ENCODE measurements at places on chromosomes 1 and 21.

DNA sequence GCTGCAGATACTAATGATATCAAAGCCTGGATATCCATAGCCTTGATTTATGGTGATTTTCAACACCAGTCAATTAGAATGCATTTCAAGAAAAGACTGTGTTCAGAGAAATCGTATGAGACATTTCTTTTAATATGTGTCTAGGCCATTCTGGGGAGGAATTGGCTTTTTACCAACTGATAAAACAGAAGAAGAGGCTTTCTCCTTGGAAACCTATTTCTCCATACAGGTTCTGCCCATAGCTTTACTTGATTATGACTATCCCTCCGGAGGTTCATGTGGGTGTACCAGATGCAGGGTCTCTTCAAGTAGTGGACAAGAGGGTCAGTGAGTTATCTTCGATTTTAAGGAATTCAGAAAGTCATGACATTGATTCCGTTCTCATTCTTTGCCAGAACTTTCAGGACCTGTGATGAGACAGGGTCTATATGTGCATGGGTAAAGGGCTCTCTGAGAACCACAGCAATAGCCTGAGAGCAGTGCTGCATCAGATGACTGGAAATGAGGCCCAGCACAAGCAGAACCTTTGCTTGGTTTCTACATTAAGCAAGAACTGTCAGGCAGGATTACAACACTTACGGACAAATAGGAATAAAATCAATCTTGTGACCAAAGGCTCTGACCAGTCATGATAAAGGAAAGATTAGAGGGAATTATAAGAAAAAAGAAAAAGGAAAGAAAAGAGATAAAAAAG is 263.7 kb upstream of the SGIP1 start:
- no peak for DNase-seq

DNA sequence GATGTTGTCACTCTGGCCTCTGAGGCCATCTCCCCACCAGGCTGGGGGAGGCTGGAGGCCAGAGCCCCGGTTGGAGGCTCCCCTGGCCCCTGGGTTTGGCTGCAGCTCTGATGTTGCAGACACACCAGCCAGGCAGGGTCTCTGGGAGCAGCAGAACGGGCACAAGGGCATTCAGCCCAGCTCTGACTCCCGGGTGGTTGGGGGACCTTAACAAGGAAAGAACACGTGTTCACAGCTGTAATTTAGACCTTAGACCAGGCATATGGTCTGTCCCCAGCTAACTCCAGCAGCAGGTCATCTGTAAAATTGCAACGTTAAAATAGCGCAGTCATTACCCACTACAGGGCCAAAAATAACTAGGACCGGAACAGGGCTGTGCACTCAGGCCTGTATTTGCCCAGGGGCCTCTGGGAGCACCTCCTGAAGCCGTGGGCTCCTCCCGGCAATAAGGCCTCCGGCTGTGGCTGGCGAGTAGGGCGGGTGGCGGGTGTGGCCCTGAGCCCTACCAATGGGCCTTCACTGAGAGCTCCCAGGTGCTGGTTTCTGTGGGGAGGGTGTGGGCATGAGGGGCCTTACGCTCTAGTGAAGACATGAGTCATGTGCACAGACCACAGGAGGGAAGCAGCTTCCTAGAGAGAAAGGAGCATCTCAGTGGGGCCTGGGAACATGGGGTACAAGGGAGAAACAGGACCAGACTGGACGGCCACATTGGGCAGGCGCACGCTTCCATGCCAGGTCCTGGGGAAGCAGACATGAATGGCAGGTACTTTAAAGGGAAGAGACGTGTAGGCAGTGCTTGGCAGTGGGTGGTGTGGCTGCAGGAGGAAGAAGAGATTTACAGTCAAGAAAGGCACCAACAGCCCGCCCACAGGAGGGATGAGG is 6.1 kb downstream of the LDLRAP1 start:
- DNase-seq, result peak; percentile 74

DNA sequence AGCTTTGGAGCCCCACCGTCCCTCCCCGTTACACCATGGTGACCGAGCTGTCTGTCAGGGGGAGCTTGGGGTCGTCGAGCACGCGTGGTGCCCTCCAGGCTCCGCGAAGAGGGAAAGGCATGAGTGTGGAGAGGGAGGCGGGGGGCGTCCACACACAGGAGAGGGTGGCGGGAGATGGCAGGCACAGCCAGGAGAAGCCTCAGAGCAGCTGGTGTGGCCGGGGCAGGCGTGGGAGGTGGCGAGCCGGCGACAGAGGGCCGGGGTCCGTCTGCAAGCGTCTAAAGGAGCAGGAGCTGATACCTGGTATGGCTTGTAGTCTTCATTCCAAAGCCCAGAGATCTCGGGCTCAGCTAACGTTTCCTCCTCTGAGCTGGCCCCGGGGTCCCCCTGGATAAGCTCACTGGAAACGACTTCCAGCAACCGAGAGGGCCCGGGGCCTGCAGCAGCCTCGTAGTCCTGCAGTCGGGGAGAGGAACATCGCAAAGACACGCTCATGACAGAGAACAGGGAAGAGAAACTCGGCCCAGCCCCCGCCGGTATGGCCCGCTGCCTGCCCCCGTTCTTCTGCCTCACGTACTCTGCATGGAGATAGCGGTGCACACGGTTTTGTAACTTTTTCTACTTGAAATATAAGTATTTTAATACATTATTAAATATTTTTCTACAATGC is 37.4 kb downstream of the CFAP74 start:
- DNase-seq, result no peak

- no peak for DNase-seq
Measured at GRCh38 chr1:109096120-109096519, 5.6 kb downstream of the TMEM167B start.

DNA sequence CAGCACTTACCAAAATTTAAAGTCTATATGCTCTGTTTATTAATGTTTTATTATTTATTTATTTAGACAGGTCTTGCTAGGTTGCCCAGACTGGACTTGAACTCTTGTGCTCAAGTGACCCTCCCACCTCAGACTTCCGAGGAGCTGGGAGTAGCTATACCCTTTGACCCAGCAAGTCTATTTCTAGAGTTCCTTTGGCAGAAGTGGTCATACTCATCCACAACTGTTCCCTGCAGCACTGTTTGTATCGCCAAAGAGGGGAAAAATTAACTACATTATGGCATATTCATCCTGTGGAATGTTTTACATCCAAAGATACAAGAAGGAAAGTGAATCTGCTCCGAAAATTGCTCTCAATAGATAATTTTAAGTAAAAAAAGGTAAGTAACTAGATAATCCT is 28.5 kb downstream of the CACNA1S start:
- no peak for DNase-seq

DNA sequence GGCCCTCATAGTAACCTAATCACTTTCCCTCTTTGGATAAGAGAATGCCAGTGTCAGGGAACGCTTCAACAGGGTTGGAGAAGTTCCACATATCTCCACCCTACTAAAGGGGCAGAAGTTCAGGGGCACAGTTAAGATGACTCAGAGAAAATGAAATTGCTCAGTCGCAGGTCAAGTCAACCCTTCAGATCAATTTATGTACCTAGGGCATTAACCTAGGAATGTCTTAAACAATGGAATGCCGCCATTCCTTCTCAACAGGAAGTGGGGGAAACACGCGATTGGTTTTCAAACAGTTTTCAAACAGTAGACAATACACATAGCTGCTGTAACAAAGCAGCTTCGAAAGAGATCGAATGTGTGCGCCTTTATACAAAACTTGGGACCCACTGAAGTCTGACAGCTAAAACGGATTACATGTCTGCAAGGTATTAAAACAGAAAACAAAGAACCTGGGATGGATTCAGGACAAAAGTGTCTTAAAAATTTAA is 897 bp downstream of the SLC25A24 start:
- peak; percentile 71 for DNase-seq

GRCh38 chr1:17909634-17910033 is 154.5 kb downstream of the ACTL8 start:
- DNase-seq, result peak; percentile 8

DNA sequence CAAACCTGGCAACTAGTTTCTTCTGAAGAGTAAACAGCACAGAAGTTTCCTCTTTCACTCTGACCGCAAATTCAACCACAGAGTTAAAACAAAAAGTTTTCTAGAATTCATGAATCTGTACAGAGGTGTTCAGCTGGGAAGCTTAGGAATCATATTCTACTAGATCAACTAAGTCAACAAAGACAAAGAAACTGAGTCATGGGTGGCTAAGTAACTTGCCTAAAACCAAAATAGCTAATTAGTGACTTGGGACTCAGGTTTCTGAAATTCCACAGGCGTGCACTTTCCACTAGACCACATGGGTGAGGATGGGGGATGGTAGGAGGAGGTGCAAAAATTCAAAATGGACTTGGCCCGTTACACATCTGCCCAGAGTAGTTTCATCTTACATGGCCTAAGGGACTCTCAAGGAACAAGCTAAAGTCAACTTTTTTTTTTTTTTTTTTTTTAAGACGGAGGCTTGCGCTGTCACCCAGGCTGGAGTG is 25.8 kb downstream of the PTPN14 start:
- peak; percentile 38 for DNase-seq

GRCh38 chr1:15676010-15676409 is 8.1 kb upstream of the PLEKHM2 start:
- DNase-seq, result no peak

DNA sequence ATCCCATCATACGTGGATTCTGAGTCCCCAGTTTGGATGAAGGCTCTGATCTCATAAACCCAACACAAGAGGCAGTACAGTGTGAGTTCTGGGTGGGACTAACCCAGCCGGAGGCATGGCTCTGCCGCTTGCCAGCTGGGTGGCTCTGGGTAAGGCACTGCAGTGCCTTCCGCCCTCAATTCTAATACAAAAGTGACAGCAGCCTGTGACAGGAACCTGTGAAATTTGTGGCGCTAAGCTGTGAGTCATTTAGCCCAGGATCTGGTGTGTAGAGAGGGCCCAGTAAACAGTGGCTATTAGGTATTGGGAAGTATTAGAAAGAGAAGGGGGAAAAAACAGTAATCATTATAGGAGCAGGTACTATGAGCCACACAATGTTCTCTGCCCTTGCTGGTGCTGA is 23.3 kb downstream of the HSPG2 start:
- no peak for DNase-seq

GRCh38 chr1:243982447-243983018 is 68.5 kb upstream of the ZBTB18 start:
- DNase-seq, result no peak

- DNase-seq, result no peak
Measured at GRCh38 chr1:147735423-147735822, 25.0 kb downstream of the GJA5 start.

DNA sequence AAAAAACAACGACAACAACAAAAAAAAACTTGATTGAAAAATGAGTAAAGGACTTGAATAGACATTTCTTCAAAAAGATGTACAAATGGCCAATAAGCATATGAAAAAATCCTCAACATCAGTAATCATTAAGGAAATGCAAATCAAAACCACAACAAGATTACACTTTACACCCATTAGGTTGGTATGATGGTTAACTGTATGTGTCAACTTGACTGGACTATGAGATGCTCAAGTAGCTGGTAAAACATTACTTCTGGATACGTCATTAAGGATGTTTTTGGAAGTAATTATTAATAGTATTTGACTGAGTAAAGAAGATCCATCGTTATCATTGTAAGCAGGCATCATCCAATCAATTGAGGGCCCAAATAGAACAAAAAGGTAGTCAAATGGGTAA is 34.9 kb upstream of the LYPLAL1 start:
- DNase-seq, result no peak

DNA sequence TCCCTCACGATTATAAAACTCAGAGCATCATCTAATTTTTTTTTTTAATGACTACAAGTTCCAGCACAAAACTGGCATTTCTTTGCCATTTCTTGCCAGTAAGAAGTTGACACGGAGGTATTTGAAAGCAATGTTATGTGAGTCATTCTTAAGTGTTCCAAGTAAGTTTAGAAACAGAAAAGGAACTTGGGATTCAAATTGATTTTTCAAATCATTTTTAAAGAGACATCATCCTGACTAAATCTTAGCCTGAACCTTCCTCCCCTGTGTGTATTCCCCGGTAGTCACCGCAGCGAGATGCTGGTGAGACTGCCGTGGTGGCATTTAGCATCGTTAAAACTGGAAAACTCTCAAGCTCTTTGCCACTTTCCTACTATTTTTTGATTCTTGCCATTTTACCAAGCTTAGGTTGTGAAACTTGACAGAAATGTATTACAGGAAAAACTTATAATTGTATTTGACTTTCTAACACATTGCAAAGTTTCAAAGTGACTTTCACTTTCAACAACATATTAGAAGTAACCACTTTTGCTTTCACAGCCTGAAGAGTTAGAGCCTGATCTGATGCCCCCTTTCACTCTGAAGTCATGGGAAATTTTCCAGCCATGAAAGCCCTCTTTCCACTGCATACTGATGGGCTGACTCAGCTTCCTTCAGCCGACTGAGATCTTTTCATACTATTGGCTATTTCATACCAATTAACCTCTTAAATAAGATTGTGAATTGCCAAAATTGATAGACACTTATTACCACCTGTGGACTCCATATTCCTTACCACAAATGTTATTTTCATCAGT is 61.4 kb downstream of the OLFML2B start:
- DNase-seq, result peak; percentile 94

DNA sequence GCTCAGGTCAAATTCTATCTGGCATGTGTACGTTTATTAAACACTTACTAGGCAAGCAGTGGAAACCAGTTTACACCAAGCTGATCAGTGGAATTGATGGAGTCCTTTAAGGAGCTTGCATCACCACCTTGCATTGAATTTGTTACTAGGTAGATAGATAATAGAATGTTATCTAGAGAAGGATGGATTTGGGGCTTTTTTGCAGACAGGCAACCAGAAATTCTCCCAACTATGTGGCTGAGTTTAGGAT is 44.9 kb downstream of the HHAT start:
- DNase-seq, result no peak

GRCh38 chr1:221573756-221574155 is 168.1 kb downstream of the DUSP10 start:
- no peak for DNase-seq

DNA sequence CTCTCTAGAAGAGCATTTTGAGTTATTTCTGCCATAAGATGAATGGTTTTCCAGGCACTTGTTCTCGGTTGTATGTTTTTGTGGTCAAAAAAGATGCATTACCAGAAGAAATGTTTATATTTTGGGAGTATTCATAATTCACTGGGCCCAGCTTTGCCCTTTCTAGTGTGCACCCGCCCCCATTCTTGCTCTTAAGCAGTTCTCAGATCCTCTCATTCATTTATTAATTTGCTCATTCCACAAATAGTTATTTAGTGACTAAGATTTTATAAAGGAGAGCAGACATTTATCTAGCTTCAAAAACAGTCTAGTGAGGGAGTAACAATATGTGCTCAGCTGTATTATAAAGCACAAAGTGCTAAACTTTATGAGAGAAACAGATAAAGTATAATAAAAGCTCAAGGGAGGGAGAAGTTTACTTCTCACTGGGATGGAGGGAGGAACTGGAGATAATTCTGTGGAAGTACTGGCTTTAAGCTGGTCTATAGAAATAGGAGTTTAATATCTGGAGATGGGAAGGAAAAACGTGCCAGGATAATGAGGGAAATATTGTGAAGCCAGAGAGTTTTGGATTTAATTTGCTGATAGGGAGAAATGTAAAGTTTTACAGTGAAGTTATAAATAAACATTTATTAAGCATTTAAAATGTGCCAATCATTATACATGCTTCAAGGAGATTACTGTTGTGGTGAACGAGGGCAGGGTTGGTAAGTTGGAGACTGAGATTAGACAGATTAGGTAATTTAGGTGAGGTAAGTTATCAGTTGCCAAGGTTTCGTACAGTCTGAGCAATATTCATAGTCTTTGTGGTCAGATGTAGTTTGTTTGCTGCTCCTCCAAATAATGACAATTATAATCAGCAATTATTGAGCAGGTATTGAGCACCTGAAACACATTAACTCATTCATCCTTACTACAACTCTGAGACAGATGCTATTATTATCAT is 9.1 kb upstream of the MACF1 start:
- DNase-seq, result peak; percentile 66

GRCh38 chr1:220875260-220875659 is 4.0 kb upstream of the HLX start:
- DNase-seq, result no peak

All from ELR (cell line).